ENCODE measurements at places on chromosomes 12 and 14.

DNA sequence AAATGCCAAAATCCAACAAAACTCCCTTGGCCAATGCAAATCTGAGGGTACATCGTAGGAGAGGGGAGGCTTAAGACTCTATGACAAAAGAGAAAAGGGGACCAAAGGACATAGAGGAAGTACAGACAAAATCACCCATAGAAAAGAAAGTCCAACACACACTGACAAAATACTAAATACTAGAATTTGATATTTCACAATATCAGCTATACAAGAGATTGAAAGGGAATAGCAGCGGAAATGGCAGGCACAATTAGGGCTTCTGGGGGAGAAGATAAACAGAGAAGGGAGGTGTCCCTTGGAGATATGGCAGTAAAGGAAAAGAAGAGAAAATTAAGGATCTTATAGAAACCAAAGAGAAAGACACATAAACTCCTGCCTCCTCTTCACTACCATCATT lies 29.0 kb downstream of the ATP2B1 start:
- no peak for DNase-seq

DNA sequence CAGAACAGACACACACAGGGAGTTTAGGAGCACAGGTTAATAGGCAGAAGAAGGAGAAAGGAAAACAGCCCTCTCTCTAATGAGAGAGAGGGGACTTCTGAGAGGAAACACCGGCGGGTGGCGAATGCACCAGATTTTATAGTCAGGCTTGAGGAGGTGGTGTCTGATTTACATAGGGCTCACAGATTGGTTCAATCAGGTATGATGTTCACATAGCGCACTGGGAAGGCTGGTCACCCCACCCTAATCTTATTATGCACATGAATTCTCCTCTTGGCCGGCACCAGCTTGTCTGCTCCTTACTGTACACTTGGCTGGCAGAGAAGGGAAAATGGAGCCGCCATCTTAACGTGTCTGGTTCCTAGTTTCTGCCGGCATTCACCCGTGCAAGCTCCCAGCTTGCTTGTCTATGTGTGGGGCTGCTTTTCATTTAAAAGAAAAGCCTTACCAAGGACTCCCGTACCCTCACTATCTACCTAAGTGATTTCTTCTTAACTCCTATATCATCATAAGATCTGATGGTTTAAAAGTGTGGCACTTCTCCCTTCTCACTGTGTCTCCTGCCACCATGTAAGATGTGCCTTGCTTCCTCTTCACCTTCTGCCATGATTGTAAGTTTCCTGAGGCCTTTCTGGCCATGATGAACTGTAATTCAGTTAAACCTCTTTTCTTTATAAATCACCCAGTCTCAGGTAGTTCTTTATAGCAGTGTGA lies 15.1 kb downstream of the BCAT1 start:
- no peak for DNase-seq

DNA sequence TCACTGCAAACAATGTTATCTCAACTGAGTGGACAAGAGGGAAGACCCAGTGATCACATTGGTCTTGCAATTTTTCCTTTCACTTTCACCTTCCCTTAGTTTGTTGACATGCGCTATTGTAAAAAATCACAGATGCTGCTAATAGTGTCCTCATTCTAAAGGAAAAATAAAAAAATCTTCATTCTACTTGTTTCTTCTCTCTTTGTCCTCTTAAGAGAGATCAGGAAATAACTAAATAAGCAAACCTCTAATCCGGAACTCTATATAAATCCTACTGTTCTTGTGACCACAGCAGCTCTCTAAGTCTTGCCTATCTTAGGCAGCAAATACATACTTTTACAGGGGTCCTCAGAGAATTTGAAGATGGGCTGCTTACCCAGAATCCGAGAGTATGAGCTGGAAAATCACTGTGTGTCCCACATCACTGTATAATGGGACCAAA lies 257.7 kb downstream of the NAV3 start:
- peak; percentile 1 for DNase-seq

DNA sequence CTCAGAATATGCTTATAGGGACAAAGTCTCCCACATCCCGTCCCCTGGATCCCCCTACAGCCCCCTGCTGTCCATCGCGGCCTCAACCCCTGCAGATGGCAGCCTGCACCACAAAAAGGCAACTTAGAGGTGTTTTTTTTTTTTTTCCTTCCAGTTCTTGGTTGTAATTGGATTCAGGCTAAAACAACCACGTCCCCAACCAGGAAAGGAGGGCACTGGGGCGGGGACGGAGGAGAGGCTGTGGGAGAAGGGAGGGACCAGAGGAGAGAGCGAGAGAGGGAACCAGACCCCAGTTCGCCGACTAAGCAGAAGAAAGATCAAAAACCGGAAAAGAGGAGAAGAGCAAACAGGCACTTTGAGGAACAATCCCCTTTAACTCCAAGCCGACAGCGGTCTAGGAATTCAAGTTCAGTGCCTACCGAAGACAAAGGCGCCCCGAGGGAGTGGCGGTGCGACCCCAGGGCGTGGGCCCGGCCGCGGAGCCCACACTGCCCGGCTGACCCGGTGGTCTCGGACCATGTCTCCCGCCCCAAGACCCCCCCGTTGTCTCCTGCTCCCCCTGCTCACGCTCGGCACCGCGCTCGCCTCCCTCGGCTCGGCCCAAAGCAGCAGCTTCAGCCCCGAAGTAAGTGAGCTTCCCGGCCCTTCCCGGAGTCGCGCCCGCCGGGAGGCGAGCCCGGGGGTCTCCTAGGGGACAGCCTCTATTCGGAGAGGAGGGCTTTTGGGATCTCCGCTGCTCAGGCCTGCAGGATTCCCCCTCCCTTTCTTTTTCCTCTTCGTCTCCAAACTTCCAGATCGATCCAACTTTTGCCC lies at the start of gene MMP14:
TSS of gene MMP14 (plus strand) at position 285 of the 813 bp plus-strand sequence. CDS start at position 518, 233 bp downstream.
- DNase-seq = no peak

GRCh38 chr14:99576304-99576703 lies 27.7 kb downstream of the CCDC85C start:
- DNase-seq = no peak

DNA sequence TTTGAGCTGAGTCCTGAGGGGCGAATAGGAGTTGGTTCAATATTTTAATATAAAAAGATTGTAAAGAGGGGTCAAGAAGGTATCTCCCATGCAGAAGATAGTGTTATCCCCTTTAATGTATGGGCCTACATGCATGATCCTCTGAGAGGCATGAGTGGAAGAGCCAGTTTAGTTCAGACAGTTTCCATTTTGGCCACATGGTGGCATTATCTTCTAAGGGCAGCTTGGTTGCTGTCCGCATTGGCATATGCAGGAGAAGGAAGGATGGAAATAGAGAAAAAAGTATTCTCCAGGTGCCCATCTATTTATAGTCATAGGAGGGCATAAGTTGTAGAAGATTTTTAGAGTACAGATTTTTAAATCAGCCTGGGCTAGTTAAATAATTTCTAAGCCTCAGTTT lies 5.4 kb downstream of the SAMD4A start:
- no peak for DNase-seq

DNA sequence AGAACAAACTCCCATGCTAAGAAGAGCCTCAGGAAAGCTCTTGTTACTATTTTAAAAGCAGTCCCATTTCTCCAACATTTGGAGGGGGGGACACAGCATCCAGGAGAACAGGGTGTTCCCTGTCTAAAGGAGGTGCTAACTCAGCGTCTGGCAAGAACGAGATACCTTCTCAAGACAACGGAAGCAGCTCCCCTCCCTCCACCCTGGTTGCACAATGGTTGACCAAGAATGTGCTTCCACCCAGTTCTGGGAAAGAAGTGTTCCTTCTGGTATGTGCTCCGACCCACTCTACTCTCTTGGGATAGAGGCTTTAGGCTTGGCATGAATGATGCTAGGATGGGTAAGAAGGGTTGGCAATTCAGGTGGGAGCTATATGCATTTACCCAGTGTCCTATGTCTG lies 1.5 kb upstream of the KRT6A start:
- DNase-seq = no peak

DNA sequence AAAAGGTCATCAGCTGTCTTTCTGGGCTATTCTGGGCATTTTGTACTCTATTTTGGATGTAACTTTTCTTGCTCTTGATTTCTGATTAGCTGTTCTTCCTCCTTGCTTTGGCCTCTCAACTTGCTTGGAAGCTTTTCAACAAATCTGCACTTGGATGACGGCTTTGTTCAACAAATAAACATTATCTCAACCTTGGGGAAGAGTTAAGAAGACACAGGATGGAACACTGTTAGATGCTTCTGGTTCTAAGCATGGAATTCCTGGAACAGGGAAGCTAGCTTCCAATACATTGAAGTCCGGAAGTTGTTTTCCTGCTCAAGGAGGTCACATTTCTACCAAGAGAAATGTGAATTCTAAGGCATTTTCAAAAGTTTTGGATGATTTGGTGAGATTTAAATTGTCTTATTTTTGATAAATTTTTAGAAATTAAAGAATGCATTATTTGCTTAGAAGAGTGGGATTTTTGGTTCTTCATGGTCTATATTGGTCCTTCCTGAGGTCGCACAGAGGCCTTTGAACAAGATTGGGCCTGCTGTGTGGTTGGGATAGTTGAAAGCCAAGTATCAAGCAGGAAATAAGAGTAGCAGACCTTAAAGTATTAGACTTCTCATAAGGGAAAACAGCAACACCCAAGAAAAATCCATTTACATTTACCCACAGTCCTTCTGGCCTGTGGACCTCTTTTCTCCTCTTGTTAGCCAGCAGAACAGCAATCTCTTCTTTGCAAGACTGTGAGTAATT lies 59.2 kb downstream of the PPFIBP1 start:
- DNase-seq = no peak

GRCh38 chr14:55562135-55562534 lies 17.9 kb upstream of the KTN1 start:
- DNase-seq = no peak

- no peak for DNase-seq
Observed at GRCh38 chr14:69281450-69282169, 21.7 kb downstream of the GALNT16 start.

DNA sequence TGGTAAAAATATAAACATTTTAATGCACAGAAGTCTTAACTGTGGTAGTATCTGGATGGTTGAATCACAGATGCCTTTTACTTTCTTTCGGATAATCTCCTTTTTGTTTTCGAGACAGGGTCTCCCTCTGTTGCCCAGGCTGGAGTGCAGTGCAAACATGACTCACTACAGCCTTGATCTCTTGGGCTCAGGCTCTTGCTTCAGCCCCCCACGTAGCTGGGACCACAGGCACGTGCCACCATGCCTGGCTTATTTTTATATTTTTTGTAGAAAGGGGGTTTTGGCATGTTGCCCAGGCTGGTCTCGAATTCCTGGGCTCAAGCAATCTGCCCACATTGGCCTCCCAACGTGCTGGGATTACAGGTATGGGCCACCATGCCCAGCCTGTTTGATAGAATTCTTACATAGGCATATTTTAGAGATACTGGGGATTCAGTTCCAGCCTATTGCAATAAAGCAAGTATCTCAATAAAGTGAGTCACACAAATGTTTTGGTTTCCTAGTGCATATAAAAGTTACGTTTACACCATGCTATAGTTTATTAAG lies 99.2 kb downstream of the SNAPC1 start:
- DNase-seq = no peak

DNA sequence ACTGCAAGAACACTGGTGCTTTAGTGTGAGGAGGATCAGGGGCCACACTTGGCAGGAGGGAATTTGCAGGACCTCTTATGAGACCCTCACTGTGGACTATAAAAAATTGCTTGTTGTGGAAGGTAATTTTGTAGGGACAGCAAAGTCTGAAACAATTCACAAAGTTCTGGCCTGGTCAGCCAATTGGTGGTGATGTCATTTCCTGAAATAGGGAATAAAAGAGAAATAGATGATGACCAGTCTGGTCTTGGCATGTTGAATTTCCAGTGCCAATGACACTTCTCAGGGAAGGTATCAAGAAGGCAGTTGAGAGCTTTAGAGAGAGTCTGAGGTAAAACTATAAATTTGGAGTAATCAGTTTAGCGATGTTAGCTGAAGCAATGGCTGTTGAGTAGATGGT lies 129.3 kb upstream of the LMNTD1 start:
- DNase-seq = no peak

- DNase-seq = no peak
Observed at GRCh38 chr12:84920331-84920730, 7.7 kb upstream of the SLC6A15 start.

DNA sequence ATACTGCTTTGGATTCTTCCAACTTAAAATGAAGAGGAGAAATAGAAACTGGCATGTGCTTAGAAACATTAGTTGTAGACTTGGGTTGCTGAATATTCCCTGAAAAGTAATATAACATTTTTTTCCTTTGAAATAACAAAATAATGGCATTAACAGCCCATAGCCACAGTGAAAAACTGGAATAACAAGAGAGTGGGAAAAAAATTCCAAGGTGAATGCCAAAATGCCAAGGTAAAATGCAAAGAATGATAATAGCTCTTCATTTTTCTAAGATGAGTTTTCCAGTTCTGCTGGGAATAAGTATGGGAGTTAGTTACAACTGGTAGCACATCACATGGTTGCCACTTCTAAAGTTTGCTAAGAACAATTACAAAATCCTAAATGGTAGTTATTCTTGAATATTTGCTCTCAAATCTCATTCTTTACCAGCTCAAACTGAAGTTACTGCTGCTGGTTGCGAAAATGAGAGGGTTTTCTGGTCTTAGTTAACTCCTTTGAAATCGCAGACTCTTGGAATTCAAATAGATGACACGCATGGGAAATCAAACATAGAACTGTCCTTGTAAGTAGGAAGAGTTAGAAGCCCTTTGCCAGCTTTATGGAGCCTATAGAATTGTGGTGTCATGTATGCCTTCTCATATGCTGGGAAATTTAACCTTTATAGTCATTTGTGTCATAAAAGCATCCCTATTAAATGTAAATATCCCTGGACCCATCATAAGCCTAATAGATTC lies 165.0 kb upstream of the DCN start:
- DNase-seq = no peak

- no peak for DNase-seq
Observed at GRCh38 chr14:71703477-71703876, 228.8 kb upstream of the RGS6 start.

- no peak for DNase-seq
Observed at GRCh38 chr12:1781772-1782171, 38.6 kb upstream of the LRTM2 start.

DNA sequence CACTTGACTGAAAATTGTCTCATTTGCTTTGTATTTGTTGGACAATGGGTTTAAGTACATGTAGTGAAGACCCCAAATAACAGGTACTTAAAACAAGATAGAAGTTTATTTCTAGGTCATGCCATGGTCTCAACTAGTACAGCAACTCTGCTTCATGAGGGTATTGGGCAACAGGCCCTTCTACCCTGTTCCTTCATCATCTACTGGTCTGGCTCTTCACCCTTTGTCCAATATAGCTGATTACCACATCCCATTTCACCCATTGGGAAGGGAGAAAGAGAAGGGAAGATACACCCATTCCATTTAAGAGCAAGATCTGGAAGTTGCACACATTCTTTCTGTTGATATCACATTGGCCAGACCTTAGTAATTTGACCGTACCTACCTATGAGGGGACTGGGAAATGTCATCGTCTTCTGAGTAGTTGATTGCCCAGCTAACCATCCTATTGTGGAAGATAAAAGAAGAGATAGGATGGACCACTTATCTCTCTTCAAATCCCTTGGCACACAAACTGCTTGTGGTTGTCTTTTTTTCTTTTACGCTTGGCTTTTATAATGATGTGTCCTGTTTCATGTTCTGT lies 104.6 kb downstream of the DIP2B start:
- DNase-seq = no peak

All from Panc1 (cell line).